IgD-negative memory B cell (primary cell): ENCODE measurements at places on chromosomes 16 and 17. TPM values are rescaled to one million over a fixed set of nuclear protein-coding genes. Genes with fewer than 3 reads are reported as not detected.

The HS3ST3A1 gene
- polyA plus RNA-seq, result 0.44 TPM

The MPV17L gene
- 0.04 TPM for polyA plus RNA-seq

The HOXB7 gene
- polyA plus RNA-seq, result not detected

The AIPL1 gene
- polyA plus RNA-seq, result not detected

The DBNDD1 gene
- polyA plus RNA-seq, result 9.4 TPM

The EVPLL gene
- polyA plus RNA-seq, result not detected

The MMD gene
- polyA plus RNA-seq, result 10.5 TPM

The SLC9A5 gene
- 0.75 TPM for polyA plus RNA-seq
